ENCODE measurements at places on chromosomes 3 and 15.

DNA sequence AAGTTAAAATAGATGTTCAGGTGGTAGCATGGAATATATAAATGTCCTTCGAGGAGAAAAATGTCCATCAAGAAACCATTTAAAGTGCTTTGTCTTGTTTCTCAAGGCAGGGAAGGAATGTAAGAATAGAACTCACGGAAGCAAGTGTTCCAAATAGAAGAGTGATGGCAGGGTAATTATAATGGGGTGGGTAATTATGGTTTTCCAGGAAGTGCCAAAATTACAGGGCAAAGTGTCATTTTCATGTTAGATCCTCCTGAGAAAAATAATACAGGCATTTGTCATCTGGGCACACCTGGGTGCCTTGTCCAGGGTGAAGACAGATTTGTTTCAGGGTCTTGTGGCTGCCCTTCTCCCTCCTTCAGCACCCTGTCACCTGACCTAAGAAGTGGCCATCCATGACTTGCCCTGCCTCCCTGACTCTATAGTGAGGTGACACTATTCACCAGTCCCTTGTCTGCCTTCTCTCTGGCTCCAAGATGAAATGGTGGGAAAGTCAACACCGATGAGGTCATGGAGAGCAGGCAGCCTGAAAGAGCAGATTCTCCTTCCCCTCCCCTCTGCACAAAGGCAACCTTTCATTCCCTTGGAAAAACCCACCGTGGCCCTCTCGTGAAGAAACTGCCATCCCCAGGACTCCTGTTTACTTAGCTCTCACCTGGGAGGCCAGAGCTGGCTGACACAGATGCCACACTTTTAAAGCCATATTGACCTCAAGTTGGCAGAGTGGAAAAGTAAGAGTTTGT lies 45.1 kb upstream of the AMOTL2 start:
- DNase-seq, result no peak

DNA sequence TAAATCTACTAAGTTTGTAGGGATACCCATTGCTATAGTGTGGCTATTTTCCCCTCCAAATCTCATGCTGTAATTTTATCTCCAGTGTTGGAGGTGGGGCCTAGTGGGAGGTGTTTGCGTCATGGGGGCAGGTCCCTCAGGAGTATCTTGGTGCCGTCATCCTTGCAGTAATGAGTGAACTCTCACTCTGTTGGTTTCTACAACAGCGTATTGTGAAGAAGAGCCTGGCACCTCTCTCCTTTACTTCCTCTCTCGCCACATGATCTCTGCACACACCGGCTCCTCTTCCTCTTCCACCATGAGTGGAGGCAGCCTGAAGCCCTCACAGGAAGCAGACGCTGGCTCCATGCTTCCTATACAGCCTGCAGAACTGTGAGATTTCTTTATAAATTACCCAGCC lies 34.0 kb upstream of the TRPM1 start:
- DNase-seq, result no peak

DNA sequence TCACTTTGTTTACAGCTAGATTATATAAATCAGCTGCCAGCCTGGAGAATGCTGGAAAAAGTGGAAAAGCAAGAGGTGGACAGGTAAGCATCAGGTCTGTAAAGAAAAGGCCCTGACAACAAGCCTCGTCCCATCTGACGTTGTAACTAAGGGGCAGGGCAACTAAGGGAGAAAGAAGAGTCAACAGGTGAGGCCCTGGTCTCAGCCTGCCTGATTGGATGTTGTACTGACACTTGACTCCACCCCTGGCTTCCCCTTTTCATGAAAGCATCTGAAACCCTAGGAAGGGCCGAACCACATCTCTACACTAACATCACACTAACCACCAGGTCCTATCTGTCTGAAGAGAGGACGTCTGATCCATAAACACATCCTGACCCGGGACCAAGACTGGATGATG lies 357.6 kb upstream of the CFAP20DC start:
- DNase-seq, result no peak

- DNase-seq, result no peak
Measured at GRCh38 chr3:82157952-82158351, 396.5 kb upstream of the GBE1 start.

- DNase-seq, result no peak
Measured at GRCh38 chr3:195790901-195791300, 20.8 kb downstream of the MUC4 start.

- no peak for DNase-seq
Measured at GRCh38 chr3:132016061-132017041, 18.5 kb downstream of the CPNE4 start.

- peak; percentile 55 for DNase-seq
Measured at GRCh38 chr3:128487813-128488635, 5.0 kb downstream of the GATA2 start.

GRCh38 chr3:106491796-106492195 lies 623.0 kb upstream of the CBLB start:
- no peak for DNase-seq

DNA sequence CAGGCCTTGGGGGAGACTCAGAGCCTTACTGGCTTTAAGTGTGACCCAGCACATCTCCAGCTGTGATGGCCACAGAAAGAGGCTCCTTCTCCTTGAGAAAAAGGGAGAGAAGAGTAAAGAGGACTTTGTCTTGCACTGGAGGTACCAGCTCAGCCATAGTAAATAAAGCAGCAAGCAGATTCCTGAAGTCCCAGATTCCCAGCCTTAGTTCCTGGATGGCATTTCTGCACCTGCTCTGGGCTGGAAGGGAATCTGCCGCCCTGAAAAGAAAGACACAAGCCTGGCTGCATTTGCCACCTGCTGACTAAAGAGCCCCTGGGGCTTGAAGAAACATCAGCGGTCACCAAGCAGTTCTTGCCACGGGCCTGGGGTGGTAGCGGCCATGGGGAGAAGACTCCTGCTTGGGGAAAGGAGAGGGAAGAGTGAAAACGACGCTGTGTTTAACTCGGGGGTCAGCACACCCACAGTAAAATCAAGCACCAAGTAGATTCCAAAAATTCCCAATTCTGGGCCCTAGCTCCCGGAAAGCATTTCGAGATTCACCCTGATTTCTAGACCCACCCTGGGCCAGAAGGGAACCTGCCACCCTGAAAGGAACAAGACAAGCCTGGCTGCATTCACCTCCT lies 24.2 kb upstream of the TNK2 start:
- no peak for DNase-seq

DNA sequence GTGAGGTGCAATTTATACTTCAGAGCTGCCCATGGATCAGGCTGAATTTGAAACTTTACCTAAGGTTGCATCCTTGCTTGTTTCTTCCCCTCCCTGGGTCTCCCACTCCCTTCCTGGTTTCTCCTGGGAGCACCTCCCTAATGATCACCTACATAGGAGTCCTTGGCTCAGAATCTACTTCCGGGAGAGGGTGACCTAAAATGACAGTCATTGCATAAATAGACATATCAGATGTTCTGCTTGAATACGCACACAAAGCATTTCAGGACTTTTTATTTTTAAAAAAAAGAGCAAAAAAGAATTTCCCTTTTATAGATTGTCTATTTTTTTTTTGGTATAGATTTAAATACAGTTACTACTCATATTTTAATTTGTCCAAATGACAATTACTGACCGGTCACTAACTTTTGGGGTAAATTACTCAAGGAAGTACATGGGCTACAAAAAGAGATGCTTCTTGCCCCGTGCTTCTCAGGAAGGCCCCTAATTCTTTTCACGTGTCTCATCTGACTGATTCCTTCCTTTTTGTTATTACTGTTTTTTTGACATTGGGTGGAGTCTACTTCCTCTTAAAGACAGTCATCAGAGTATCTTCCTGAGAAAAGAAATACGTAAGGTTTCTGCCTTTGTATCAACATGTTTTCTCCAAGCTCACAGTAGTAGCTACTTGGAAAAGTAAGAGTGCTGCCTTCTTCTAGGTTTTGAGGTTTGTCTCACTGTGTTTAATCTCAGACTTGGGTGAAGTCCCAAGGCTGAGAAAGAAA lies 4.9 kb upstream of the MYZAP start:
- no peak for DNase-seq

DNA sequence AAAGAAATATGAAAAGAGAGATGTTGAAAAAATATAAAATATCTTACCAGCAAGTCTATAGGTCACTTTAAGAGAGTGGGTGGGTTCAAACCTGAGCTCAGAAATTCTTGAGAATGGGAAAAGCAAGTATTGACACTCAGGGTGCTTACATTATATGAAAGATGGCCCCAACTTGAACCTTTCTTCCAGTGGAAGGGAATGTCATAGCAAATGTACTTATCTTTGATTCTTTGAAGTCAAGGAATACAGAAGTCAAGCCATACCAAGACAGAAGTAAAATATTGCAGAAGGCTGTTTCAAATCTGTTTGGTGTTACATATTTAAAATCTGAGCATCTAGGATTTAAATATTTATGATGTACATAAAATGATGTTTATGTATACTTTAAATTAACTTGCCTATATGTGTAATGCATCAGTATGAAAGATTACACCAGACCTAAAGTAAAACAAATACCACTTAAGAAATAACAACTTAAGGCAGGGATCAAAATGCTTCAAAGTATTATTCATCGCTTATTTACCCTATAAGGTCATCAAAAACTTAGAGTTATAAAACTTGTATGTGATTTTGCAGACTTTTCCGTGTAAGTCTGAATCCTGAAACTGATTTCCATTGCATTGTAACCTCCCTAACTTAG lies 8.7 kb downstream of the MME start:
- DNase-seq, result no peak

DNA sequence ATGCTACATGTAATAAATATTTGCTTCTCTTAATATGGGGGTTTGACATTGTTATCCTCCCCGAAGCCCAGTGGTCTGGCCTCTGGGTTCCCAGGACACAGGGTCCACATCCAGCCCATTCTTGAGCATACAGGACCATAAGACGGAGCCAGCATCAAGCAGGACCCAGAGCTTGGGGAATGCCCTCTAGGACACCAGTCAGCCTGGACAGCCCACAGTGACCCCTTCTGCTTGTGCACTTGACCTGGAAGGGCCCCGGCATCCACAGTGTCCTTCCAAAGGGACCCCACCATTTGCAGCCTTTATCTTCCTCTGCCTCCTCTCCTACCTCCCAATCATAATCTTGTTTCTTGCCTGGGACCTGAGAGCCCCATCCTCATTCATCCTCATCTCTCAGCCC lies 46.2 kb upstream of the IREB2 start:
- DNase-seq, result no peak

GRCh38 chr3:71468311-71469137 lies 115.0 kb downstream of the FOXP1 start:
- no peak for DNase-seq

GRCh38 chr15:61275451-61275850 lies 46.3 kb upstream of the RORA start:
- no peak for DNase-seq

GRCh38 chr3:43224405-43225073 lies 61.8 kb upstream of the SNRK start:
- DNase-seq, result no peak

DNA sequence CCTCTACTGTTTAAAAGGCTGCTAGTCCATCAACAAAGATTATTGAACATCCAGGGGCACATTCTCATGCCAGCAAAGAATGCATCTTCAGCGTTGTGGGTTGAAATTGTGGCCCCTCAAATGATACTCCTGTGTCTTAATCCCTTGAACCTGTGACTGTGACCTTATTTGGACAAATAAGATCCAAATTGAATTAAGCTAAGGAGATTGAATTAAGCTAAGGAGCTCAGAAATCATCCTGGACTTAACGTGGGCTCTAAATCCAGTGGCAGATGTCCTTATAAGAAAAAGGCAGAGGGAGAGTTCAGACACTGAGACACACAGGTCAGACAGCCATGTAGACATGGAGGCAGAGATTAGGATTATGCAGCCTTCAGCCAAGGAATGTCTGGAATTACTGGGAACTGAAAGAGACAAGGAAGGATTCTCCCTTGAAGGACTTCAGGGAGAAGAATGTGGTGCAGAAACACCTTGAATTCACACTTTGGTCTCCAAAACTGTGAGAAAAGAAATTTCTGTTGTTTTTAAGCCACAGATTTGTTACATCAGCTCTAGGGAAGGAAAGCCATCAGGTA lies 57.3 kb upstream of the SLC24A5 start:
- DNase-seq, result no peak

DNA sequence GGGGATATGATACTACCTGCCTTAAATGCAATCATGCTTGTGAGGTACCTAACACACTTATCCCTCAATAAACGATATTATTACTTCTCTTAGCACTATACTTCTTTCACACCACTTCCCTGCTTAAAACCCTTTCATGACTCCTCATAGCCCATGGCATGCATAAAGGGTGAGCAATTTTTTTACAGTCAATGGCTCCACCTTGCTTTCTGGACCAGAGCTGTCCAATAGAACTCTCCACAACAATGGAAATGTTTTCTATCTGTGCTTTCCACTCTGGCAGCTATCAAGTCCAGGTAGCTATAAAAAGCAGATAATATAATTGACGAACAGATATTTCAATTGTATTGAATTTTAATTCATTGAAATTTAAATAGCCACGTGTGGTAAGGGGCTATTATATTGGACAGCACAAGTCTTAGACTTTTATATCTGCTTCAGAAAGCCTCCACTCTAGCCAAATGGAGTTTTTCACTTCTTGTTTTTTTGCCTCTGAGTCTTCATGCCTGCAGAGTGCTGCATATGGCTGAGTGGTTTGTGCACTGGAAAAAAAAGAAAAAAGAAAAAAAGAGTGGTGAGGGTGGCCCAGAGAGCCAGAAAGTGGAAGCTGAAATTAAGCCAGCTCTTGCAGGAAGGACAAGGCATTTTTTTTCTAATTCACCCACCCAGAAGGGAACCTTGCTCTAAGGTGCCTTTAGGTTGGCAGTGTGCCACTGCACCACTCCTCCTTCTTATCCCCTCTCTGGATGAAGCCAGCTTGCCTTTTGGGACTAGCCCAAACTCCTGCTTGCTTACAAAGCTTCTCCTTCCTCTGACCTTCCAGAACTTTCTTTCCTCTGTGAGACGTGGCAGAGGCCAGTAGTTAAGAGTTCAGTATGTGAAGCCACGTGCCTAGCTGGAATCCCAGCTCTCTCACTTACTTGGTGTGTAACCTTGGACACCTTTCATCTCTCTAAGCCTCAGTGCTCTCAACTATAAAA lies 239.0 kb upstream of the LRTM1 start:
- DNase-seq, result no peak

GRCh38 chr3:152054315-152054714 lies 180.9 kb downstream of the SUCNR1 start:
- no peak for DNase-seq

Measured in GM12892 (cell line).